ENCODE measurements at places on chromosomes 3 and 15.

- DNase-seq: no peak
Observed at GRCh38 chr15:57228395-57228794, 147.9 kb upstream of the CGNL1 start.

DNA sequence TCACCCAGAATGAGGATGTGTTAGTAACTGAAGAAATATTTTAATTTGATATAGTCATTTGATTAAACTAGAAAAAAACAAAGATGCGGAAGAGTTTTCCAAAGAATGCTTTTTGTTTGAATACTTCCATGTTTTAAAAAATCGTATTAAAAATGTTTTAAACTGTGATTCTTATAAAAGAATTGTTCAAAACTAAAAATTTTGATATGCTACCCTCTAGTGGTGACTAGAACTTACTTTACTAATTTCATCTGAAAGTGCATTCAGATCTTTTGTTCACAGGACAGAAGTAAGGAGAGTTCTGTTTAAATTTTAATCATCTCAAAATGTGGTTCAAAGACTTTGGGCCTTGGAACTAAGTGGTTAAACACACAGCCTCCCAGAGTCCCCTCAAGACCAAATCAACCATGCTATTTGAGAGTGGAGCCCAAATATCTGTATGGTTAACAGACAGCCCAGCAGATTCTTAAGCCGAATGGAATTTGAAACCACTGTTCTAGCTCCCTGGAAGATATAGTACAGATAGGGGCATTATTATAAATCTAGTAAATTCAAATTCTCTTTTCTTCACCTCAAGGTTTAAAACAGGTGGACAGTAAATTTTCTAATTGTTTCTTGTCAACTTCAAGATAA is 45.2 kb upstream of the SYNPR start:
- no peak for DNase-seq

DNA sequence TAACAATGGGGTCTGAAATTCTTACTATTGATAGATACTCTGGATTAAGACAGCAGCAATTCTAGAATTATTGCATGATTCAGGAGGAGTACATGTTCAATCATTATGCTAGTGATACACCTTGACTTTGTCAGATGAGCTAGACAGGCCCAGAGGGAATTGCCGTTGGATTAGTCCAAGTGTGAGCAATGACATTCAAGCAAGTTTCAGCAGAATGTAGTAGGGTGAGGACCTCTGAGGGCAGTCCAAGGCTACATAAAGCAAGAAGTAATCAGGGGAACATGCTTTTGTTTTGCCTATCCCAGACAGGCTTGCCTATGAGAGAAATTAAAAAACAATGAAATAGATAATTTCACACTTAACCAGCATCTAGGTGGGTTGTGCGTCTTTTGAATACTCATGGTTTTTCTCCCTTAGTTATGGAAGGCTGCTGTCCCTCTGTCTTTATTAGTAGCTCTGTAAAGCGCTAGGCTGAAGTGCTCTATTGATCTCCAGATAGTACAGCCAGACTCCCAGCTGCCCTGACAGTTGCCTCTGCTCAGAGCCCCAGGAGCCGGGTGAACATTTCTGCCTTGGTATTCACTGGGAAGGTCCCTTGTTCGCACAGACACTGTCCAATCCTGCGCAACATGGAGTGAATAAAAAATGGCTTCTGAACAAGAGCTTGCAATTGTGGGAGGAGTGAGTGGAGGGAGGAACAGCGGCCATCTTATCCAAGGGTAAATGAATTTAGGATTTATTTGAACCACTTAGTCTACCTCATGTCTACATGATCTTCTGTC is 316.6 kb upstream of the ONECUT1 start:
- no peak for DNase-seq

- no peak for DNase-seq
Observed at GRCh38 chr3:190345878-190346277, 23.6 kb upstream of the CLDN1 start.

DNA sequence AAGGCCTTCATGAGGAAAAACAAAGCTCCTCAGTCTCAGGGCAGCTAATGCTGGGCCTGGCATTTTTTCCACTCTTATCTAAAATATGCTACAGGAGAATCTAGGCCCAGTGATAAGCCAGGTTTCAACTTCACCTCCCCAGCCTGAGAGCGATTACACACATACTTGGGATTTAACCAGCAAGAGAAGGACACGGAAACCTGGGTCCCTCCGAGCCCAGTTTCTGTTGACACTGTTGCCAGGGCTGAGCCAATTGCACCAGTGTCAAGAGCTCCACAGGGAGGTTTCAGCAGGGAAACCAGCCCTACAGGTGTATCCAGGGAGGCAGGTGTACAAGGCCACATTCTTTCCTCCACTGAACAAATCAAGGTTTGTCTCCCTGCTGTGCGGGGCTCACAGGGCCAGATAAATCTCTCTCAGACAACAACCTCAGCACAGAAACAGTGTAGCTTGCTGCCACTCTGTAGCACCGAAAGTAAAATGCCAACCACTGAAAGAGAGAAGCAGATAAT is 85.4 kb downstream of the MAGI1 start:
- no peak for DNase-seq

DNA sequence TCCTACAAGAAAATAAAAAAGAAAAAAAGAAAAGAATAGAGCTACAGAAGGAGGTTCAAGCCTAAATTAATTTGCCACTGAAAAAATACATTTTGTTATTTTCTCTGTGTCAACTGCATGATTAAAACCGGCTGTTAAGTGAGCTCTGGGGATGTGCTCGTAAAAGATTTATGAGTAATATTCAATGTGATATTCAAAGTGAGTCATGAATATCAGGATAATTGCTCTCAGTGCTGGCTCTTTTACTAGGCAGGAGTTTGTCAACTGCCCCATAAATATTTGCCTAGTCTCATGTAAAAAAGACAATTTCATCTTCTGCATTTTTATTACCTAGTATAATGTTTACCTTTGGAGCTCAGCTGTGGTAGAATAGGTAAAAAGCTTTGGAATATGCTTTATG is 78.9 kb downstream of the CDIN1 start:
- no peak for DNase-seq

GRCh38 chr3:128551867-128552266 is 58.9 kb upstream of the GATA2 start:
- no peak for DNase-seq

DNA sequence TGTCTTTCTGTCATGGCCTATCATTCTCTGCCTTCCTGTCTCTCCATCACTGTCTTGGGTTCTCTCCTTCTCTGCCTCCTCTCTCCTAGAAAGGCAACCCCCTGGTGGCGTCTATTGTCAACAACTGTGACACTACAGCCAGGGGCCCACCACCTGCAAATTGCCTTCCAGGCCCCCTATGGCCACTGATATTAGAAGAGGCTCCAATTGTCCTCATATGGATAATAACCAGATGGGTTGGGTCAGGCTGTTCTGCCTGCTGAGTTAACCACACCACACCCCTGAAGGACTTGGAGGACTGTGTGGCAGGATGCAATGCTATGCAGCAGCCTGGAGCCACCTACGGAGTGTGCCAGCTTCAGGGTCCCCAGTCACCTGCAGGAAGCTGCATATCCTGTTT is 665.0 kb downstream of the NTRK3 start:
- DNase-seq: no peak

DNA sequence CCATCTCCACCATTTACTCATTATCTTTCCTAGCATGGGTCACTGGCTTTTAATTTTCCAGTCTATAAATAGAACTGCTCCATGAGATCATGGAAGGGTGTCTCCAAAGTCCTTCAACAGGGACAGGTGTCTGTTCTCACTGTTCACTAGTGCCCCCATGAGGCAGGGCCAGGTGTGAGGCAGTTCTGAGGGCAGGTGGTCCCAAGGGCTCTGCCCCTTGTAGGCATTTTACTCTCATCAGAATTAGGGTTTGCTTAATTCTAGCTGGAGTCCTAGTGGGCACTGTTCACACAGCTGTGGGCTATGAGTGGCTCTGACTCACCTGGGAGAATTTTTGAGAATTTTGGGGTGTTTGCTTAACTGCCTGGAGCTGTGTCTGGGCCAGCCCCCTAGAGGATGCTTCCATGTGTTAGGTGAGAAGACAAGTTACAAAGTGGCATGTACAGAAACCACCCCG is 248.0 kb upstream of the LYSMD4 start:
- no peak for DNase-seq

- no peak for DNase-seq
Observed at GRCh38 chr15:55383687-55384086, 24.5 kb downstream of the CCPG1 start.

DNA sequence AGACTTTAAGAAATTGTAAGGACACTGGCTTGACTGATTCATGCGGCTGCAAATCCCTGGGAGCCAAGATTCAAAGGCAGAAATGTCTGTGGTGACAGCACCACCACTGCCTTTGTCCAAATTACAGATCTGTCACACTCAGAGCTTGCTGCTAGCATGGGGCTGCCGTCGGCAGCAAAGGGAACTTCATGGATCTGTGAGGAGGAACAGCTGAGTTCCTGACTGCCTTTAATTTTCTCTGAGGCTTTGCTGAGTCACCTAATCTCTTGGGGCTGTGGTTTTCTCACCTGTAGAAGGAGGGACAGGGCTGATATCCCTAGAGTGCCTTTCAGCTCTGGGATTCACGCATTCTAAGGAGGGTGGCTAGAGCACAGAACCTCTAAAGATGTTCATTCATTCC is 4.1 kb upstream of the PAK6 start:
- no peak for DNase-seq

DNA sequence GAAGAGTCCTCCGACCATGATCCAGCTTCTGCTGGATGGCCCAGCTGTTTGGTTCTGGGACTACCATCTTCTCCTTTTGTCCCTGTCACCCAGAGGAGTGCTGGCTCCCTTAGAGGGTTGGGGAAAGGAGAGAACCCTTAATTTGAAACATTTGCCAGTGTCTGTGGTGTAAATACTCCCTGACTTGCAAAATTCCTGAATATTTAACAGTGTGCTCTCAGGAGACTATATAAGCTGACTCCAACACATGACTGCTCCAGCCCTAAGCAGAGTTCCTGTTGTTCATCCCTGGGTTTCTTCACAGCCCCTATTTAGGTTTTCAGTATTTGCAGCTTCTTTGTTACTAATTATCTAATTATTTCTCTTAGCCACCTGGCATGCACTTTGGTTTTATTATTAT is 133.1 kb downstream of the CPNE4 start:
- no peak for DNase-seq

DNA sequence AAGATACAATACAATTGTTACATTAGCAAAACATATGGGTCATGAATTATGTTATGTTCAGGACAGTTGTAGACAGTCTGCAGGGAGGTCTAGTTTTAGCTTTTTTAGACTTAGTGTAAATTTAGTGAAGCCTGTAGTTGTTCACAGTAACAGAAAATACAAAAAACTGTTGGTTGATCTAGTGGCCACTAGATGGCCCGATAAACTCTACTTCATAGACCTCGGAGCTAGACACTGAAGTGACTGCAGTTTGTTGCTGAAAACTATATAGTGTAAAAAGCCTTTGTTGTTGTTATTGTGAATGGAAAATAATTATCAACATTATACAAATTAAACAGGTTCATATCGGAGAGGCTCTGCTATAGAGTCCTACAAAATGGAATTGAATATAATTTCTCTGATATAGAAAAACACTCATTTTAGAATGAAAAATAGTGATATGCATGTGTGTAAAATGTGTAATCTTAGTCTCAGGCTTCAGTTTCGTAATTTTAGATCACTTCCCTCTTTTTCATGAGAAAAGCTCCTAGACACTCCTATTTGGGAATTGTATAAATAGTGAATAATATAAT is 18.3 kb downstream of the MAGEL2 start:
- DNase-seq: no peak

GRCh38 chr15:56906766-56907165 is 11.7 kb upstream of the TCF12 start:
- DNase-seq: no peak

DNA sequence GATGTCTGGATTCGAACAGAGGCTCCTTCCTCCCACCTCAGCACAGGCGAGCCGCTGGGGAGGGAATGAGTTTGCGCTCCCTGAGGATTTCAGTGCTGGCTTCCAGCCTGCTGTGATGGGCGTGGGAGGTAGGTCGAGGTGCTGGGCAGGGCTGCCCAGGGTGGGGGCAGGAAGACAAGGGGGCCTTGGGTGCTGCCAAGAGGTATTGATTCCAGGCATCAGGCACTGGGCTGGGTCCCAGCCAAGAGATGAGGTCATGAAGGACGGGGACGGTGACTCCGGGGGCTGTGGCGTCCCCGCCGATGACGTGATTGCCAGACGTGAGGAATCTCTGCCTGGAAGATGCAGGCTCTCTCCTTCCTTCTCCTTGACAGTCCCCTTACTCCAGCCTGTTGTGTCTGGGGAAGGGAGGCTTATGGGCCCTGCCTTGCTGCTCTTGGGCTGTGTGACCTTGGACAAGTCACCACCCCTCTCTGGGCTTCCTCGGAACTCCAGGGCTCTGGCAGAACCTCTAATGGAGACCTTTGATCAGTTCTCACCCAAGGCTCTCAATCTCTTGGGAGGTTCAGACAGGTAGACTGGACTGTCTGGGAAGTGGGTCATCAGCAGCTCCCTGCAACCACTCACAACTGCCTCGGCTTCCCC is 116.8 kb downstream of the FBLN2 start:
- no peak for DNase-seq

- no peak for DNase-seq
Observed at GRCh38 chr15:100901296-100901695, 17.9 kb upstream of the LRRK1 start.

GRCh38 chr15:77208241-77208640 is 137.3 kb upstream of the TSPAN3 start:
- no peak for DNase-seq

DNA sequence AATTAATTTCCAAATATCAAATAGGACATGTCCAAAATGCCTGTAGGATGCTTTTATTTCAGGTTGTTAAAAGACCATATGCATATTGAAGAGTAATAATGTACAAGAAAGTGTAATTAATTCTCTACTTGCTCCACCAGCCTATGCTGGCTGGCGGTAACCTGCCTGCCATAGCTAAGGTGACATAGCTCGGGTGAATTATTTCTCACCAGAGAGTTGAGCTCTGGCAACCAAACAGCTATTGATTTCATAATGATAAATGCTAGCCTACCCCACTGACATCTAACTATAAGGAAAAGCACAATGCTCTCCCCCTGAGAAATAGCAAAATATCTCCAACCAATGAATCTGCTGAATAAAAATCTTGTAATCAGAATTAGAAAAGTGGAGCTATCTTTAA is 48.9 kb downstream of the GADL1 start:
- no peak for DNase-seq

DNA sequence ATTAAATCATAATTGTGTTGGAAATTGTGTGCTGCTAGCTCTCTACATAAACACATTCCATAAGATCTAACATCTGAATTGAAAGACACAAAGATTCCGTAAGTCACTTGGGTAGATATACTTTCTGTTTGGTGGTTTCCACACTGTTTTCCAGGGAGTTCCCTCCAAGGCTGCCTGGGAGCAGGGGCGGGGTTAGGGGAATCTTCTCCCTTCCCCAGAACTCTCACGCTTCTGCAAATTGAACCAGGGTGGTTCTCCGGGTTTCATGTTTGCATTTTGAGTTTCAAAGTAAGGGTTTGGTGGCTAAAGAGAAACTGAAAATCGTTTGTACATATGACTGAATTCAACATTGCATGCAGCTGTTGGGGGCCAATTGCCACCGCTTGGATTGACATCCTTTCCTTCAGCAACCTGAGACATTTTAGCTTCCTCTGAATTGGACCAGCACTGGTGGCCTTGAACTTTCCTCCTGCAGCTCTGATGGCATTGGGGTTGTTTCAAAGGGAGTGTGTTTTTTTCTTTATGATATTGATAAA is 192.7 kb upstream of the FEZF2 start:
- no peak for DNase-seq

- no peak for DNase-seq
Observed at GRCh38 chr15:59739557-59740186, 50.6 kb upstream of the BNIP2 start.
